HL-60 (cell line): ENCODE measurements at places on chromosomes 4 and X.
A peak's percentile ranks its signal among the peaks of the same experiment; 100 is the strongest.

DNA sequence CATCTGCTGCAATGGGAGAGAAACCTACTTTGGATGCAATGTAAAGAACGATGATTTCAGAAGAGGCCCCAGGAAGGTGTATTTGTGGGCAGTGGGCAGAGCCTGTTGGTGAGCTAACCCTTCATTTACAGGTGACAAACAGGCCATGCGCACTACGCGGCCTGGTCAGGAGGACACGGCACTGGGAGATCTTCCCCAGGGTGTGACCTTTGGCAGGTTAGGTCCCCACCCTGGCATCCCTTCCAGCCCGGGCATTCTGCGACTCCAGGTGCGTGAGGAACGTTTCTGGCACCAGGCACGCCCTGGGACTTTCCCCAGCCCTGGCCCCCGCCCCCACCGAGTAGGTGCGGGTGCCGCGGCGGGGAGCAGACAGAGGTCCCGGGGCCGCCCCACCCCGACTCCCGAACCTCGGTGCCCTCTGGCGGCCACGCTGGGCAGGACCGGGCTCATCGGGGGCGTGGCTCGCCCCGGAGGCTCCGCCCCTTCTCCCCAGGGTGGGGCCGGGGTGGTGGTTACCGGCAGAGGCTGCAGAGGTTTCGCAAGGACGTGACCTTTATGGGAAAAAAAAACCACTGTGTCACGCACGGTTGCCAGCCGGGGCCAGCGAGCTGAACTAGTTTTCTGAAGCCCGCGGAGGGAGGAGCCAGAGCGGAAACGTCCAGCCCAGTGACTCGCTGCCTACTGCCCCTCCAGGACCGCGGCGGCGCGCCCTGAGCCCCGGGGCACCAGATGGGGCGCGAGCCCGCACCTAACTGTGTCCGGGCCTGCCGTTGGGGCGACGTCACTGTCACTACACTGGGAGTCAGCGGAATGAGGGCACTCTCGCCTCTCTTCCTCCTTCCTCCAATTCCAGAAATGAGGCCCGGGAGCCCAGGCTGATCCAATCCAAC is 5.0 kb upstream of the NYX start:
- peak; percentile 87 for DNase-seq

- no peak for DNase-seq
These were observed 30.1 kb downstream of the MYOZ2 start for GRCh38 chr4:119165767-119166166.

DNA sequence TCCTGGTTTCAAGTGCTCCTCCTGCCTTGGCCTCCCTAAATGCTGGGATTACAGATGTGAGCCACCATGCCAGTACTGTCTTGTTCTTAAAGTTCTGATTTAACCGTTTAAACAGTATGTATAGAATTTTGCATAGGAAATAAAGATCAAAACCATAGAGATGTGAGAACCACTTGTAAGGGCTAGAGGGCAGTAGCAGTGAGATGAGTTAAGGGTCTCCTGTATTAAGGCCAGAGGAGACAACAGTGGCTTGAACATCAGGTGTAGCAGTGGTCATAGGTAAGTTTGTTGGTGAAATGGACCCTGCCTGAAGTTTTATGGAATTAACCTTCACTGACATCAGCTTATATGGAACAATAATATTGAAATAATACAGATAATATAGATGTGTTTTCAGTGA is 155.7 kb downstream of the SLC4A4 start:
- DNase-seq: no peak

GRCh38 chr4:163967263-163967662 is 472.8 kb downstream of the TMA16 start:
- DNase-seq: no peak

DNA sequence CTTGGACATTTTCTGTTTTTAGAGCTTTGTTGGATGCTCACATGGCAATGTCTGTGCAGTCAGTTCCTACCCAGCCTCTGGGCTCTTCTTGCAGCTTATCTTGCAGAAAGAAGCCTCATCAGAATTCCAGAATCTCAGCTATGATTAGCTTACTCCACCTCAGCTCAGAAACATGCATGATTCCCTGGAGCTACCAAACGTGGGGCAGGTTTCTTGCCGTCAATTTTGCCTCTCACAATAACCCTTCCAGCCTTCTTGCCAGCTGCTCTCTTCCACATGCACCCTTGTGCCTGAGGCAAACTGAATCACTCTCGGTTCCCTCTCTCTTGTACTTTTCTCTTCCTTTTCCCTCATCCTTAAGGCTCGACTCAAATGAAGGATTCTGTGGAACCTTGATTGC is 141.4 kb downstream of the PTTG2 start:
- DNase-seq: no peak

DNA sequence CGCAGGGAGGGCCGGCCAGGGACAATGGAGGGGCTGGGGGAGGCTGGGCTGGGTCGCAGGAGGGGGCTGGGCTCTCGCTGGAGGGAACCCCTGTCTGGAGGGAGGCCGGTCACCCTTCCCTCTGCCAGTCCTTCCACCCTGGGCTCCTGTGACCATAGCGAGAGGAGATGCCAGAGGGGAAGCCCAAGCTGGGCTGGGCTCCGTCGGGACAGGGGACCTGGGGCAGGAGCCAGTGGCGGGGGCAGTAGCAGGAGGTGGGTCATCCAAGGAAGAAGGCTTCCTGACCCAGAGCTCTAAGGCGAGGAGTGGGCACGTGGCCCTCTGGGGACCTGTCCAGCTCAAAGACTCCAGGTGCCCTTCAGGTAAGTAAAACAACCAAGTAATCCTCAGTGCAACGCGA is 16.9 kb downstream of the CTAG1B start:
- DNase-seq: no peak

DNA sequence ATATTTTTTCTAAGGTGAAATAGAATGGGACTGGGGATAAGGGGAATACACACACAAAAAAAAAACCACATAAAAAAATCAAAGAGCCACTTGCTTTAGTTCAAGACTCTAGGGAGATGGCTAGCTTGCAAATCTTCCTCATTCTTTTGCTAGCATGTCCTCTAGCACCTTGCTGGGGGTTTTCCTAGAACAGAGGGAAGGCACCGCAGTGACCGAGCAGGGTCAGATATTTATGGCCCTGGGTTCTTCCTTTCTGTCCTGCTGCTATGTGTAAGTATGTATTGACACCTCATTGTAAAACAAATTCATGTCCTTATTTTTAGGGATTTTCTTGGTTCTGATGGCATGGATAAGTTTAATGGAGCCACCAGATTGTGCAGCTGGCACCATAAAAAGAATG is 81.2 kb downstream of the SHISA3 start:
- no peak for DNase-seq

GRCh38 chrX:21725496-21725895 is 32.4 kb downstream of the SMPX start:
- DNase-seq: no peak

GRCh38 chr4:152360045-152360410 is 175.9 kb downstream of the FBXW7 start:
- no peak for DNase-seq

DNA sequence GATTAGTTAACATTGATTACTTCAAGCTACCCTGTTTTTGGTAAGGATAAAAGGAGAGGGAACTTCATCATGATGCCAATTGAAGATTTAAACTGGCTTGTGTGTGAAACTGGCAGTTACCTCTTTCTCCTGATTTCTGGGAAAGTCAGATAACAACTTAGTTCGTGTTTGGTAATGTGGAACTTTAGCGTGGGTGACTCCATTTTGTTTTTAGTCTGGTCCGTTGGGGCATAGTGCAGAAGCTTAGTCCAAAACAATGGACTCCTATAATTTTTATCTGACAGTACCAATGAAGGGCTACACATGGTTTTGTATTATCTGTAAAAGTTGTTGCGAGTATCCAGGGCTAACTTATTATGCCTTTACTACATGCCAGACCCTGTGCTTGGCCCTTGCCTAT is 294.9 kb downstream of the GUCY2F start:
- DNase-seq: no peak

DNA sequence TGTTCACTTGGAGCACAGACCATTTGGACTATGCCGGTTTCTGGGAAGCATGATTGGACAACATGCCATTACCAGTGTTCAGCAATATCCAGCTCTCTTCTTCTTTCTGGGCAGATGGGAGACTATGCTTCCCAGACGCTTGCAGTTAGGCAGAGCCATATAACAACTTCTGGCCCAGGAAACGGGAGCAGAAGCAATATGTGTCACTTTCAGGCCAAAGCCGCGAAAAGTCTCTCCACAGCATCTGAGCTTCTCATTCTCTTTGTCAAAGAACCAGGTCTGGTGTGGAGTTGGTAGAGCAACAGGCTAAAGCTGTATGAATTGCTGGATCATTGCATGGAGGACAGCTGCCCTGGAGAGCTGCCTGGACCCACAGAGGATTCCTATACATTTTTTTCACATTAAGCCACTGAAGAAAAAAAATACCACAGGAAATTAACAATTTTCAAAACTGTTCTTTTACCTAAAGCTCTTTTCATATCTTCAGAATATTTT is 131.4 kb upstream of the FRG1 start:
- no peak for DNase-seq

DNA sequence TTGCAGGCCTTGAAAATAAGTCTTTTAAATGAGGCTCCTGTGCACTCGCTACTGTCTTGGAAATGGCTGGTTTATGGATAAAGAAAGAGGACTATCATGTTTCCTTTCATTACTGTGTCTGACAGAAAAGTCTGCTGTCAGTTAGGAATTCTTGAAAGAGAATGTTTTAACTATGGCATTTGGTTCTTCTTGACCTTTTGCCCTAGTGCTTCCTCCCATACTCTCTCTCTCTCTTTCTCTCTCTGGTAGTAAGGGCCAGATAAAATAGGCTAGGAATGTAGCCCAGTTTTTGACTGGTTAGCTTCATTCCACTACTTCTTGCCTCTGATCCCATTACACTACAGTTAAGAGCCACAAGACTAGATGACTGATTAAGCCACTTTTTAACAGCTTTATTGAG is 29.8 kb downstream of the YY2 start:
- DNase-seq: no peak

DNA sequence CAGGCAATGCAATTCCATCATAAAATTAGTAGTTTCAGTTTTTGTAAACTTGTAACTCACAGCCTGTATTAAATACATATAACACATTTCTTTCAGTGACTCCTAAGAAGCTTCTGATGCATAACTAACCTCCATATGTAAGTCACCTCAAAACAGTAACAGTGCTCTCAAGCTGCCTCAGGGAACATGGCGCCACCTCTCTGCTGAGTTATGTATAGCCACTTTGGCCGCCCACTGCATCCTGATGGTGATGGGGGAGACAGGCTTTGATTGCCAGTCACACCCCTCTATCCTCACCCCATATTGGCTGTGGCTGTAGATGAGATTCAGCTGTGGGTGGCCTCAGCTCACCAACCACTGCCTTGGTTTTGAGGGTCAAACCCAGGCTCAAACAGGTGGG is 54.3 kb downstream of the LRBA start:
- peak; percentile 52 for DNase-seq

- DNase-seq: no peak
These were observed 60.7 kb downstream of the GAB1 start for GRCh38 chr4:143397335-143397734.

GRCh38 chr4:24800325-24800895 is 5.0 kb downstream of the SOD3 start:
- no peak for DNase-seq

- no peak for DNase-seq
These were observed 79.1 kb downstream of the OTC start for GRCh38 chrX:38431525-38431924.

GRCh38 chr4:56250776-56251175 is 136.5 kb downstream of the AASDH start:
- DNase-seq: no peak

DNA sequence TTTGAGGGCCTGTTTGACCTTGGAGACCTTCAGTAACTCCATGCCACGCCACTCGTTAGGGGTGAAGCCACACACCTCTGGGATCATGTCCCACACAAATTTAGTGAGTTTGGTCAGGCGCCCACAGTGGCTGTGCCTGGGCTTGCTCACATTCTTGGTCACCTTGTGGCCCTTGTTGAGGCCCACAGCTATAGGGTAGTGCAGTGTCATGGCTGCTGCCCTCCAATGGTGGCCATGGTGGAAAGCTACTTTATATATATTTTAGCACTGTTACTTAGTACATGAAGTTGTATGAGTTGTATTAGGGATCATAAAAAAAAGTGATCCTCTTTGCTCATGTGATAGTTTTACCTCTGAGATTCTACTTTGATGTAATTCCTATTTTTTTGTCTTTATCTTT is 985 bp upstream of the CXCL11 start:
- DNase-seq: no peak

DNA sequence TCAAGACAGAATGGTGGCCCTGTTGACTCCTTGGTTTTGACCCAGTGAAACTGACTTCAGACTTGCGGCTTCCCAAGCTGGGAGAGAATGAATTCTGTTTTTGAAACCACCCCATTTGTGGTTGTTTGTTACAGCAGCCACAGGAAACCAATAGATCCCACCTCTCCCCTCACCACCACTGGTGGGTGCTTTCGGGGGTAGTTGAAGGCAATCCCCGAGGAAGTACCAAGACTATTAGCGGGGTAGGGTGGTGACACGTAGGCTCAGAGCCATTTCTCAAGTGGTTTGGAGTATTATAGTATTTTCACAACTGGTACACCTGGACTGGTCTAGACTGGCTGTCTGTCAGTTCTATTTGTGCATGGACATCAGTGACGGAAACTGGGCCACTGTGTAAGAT is 189.1 kb upstream of the RBPJ start:
- DNase-seq: no peak

DNA sequence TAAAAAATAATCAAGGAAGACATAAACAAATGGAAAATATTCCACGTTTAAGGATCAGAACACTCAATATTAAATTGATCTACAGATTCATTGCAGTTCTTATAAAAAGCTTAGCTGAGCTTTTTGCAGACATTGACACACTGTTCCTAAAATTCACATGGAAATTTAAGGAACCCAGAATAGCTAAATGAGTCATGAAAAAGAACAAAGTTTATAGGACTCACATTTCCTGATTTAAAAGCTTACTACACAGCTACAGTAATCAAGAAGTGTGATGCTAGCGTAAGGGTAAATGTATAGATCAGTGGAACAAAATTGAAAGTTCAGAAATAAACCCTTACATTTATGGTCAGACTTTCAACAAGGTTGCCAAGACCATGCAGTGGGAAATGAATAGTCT is 33.1 kb downstream of the NSUN7 start:
- DNase-seq: no peak

DNA sequence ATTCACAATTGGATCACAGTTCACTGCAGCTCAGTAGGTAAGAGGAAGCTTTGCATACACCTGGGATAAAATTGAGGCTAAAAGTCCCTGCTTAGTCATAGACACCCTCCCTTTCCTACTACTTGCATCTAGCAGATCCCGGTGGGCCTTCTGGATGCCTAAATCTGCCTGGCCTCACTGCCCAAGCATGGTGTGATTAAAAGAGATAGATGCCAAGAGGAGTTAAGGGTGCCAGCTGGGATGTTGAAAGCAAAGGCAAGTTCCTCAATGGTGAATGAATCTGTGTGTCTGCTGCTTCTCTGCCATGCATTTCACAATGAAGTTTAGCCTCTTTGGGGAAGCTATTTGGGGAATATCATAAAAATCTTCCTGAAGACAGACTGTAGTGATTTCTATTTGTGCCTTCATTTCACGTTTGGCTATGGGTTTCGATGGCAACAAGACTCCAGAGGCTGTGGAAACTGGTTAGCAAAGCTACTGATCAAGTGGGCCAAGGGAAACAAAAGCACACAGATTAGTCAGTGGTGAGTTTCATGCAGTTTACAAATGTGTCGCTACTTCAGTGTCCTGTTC is 534.0 kb downstream of the ANKRD50 start:
- DNase-seq: no peak
